ENCODE measurements at places on chromosomes 3 and 15.
A peak's percentile ranks its signal among the peaks of the same experiment; 100 is the strongest.

GRCh38 chr15:92808598-92809063 lies 91.5 kb upstream of the CHD2 start:
- DNase-seq = peak; percentile 20

GRCh38 chr3:71056327-71056726 lies 527.2 kb downstream of the FOXP1 start:
- DNase-seq = no peak

- no peak for DNase-seq
Measured at GRCh38 chr15:83303535-83303934, 19.1 kb upstream of the BNC1 start.

- peak; percentile 84 for DNase-seq
Measured at GRCh38 chr3:183878071-183878470, 6.6 kb downstream of the PARL start.

- DNase-seq = no peak
Measured at GRCh38 chr3:256501-256900, 59.9 kb downstream of the CHL1 start.

GRCh38 chr15:100806157-100806556 lies 73.5 kb upstream of the ALDH1A3 start:
- DNase-seq = no peak

DNA sequence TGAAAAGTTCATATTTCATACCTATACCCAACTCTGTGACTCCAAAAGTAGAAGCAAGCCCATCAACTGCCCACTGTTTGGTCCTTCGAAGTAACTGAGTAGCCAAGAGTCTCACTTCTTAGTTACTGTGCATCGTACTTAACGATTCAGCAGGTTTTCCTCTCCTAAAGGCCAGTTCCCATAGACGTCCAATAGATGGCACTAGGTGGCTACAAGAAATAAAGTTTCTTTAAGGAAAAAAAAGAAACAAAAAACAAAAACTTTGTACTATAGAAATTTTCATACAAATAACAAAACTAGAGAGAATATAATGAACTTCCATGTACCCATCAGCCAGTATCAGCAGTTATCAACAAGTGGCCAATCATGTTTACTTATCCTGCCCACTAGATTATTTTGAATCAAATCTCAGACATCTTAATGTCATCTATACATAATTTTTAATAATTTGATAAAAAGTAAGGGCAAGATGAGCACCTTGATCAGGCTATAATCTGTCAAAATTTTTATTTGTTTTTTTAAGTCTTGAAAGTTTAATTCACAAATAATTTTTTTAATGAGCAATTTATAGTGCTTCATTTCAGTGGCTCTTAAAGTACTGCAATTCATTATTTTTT lies 63.8 kb upstream of the ACP3 start:
- DNase-seq = peak; percentile 68

DNA sequence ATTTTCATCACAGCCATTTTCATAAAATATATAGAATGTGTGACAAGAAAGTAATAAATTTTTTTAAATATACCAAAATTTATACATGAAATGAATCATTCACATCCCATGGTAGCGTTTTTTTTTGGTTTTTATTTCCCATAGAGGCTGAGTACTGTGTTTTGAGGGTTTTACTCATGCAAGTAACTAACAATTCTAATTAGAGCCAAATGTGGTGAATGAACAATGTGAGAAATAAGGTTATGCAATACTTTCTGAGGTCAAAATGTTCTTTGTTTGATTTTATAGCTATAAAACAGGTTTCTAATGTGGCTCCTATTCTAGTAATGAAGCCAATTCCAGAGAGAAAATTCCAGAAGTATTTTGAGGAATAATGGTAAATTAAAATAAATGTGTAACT lies 386.8 kb downstream of the TBC1D5 start:
- no peak for DNase-seq

GRCh38 chr15:68047826-68048225 lies 6.3 kb upstream of the PIAS1 start:
- no peak for DNase-seq

GRCh38 chr3:61802772-61803171 lies 241.4 kb downstream of the PTPRG start:
- no peak for DNase-seq

DNA sequence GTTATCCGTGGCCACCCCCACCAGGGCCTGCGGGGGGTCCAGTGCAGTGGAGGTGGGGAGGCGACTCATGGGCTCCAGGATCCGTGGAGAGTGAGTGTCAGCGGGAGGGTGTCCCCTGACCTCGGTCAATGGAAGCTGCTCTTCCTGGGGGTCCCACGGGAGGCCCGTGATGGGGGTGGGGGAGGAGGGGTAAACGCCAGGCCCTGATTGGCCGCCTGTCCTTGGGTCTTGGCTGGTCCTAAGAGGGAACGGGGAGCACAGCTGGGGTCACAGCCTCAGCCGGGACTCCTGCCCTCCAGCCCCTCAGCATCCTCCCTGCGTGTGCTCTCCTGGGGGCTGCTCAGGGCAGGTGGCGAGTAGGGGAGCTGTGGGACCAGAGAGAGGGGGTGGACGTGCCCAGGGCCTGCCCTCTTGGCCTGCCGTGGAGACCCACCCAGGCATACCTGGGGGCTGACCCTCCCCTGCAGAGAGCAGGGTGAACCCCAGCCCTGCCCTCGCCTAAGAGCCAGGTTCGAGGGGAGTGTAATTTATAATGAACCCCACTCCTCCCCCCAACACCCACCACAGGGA lies 184.6 kb downstream of the GOLGA6L6 start:
- no peak for DNase-seq

GRCh38 chr3:157865352-157866000 lies 240.7 kb downstream of the SHOX2 start:
- peak; percentile 31 for DNase-seq

GRCh38 chr3:76028774-76029173 lies 243.4 kb upstream of the ZNF717 start:
- no peak for DNase-seq

GRCh38 chr3:197847866-197848401 lies 56.9 kb downstream of the LRCH3 start:
- peak; percentile 28 for DNase-seq

- DNase-seq = no peak
Measured at GRCh38 chr3:143090486-143090885, 29.1 kb upstream of the CHST2 start.

DNA sequence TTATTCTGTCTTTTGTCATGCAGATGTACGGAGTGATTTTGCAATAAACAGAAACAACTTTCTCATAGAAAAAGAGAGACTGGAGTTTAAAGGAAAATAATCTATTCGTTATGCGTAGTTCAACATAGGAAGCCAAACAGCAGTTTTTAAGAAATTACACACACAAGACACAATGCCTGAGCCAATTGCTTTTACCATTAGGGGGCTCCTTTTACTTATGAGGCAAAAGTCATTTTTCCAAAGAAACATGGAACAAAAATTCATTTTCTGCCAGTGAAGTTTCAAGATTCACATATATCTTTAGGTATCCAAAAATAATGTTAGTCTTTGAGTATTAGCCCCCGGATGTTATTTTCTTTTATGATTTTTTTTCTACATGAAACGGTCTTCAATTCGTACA lies 10.7 kb downstream of the CNTN6 start:
- DNase-seq = no peak

DNA sequence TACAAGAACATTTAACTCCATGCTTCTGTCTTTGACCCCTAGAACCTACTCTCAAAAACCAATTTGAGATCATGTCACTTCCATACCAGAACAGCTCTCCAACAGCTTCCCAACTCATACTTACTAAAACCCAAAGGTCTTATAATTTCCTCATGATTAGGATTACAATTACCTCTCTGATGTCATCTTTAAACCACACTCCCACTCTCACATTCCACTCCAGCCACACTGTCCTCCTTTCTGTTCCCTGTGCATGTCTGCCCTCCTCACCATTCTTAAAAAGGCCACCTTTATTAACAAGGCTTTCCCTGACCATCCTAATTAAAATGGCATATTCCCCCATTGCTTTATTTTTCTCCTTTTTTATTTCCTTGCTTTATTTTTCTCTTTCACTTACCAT lies 18.9 kb downstream of the PHC3 start:
- no peak for DNase-seq

DNA sequence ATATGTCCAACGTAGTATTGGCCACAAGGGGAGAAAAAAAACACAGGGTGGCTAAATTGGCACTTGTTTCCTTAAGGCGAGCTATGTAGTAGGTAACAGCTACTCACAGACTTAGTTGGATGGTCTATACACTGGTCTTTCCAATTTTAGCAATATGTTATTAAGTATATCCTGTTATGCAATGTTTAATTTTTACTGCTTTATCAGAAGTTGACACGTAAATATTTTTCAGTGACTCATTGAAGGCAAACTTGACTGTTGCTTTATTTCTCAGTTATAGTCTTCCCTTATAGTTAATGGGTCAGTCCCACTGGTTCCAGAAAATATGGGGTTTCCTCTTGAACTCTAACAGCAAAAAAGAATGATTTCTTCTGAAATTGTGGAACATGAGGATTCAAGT lies 46.5 kb downstream of the ADPGK start:
- DNase-seq = no peak

DNA sequence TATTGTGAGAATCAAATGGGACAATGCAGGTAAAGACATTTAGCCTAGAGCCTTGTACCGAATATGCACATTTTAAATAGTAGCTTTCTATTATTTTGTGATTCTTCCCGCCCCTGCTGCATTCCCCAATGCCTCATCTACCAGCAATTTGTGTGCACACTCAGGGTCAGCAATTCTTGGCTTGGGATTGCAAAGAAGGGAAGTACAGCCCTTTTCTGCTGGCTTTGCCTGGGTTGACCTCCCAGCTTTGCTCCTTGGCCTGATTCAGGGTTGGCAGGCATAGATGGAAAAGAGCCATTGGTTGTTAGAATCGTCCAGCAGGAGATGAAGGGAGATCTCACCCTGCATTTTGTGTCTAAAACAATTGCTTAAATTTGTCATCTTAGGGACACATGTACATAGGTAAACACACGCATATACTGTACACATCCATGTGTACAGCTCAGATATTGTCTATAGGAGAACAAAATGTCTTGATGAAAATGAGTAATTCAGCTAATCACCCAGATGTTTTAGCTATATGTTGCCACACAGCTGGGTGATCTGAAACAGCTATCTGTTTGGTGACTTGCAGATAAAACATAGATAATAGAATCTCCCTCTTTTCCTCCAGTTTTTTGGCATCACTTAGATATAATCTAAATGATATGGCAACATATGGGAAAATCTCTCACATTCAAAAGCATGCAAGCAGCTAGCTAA lies 340.9 kb upstream of the TBL1XR1 start:
- no peak for DNase-seq

DNA sequence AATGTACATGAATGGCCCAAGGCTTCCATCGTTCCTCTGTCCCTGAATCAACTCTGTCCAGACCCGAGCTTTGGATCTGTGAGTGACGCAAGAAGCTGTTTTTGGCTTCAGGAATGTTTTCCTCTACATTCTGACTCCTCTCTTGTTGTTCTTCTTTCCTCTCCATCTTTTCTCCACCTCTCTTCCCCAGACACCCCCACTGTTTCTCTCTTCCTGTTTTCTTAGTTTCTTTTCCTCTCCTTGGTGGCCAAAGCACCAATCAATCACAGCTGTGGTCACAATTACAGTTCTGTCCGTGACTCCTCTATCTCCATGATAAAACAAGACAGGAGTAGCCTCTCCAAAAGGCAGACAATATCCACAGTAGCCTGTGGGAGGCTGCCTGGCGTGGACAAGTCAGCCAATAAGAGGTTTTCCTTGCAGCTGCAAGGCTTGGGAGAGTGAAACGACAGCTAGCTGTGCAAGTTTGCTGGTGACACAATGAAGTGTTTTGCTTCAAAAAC lies 4.9 kb upstream of the TMEM212 start:
- peak; percentile 35 for DNase-seq

GRCh38 chr3:46365737-46366524 lies 4.8 kb upstream of the CCR5 start:
- DNase-seq = no peak

DNA sequence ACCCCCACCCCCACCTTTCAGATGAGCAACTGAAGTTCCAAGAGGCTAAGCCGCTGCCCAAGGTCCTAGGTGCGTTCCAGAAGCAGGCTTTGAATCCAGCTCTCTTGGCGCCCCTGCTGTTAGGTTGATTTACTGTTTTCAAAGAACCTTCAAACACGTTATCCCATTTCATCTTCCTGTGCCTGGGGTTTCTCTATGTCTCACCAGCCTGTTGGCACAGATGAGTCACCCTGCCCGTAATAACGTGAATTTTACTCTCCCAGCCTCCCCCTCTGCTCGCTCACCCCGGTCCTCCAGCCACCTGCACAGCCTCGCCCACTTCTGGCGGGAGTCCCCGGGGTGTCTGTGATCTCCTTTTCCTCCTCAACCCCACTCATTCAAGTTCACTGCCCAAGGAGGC lies 13.0 kb upstream of the TSEN2 start:
- peak; percentile 31 for DNase-seq

DNA sequence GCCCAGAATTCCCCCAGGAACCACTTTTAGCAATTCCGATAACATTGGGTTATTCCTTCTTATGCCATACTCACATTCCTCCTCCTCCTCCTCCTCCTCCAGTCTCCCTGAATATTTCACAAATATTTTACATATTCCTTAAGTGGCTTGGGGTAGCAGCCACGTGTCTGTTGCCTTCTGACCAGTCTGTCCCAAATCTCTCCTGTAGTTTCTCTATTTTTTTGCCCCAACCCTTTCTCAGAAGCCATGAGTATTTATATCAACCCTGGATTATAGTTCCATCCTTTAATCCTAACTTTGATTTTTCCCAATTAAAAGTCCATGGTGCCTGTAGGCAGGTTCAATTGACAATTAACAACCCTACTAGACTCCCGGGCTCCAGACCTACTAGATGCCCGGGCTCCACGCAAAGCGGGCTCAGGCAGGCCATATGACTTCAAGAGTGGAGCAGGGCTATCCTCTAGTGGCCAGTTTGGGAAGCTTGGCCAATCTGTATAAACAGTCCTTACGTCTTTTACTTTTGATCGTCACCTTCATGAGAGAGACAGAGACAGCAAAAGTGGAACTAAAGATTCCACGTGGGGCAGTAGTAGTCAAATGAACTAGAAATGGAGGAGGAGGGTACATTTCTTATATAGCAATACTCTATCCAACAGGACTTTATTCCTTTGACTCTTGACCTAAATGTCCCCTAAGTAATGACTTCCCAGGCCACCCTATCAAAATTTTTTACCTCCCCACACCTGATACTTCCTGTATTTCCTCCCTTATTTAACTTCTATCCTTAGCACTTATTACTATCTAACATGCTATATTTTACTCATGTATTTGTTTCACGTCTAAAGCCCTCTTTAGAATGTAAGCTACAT lies 69.7 kb downstream of the USF3 start:
- peak; percentile 82 for DNase-seq

DNA sequence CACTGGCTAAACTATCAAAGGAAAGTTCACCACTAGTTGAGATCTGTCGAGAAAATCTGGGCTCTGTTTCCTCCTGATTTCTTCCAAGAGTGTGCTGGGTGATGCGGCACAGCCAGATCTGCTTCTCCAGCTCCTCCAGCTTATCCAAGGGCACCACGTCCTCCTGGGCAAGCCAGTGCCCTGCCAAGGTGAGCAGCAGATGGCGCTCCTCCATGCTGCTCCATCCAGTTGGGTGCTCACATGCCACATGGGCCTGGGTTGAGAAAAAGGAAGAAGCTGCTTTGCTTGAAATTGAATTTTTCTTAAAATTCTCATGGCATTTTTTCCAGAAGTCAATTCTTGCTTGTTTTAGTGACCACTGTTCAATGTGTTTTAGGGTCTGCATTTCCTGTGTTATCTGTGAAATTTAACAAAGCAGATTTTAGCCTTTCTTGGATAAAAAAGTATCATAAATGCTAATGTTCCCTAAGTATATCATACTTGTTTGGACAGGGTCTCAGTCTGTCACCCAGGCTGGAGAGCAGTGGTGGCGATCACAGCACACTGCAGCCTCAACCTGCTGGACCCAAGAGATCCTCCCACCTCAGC lies 47.3 kb downstream of the EIF3J start:
- peak; percentile 16 for DNase-seq
